ENCODE measurements at places on chromosomes 13 and 19.

- peak; percentile 44 for DNase-seq
Measured at GRCh38 chr13:24274452-24275021, 34.8 kb upstream of the C1QTNF9 start.

DNA sequence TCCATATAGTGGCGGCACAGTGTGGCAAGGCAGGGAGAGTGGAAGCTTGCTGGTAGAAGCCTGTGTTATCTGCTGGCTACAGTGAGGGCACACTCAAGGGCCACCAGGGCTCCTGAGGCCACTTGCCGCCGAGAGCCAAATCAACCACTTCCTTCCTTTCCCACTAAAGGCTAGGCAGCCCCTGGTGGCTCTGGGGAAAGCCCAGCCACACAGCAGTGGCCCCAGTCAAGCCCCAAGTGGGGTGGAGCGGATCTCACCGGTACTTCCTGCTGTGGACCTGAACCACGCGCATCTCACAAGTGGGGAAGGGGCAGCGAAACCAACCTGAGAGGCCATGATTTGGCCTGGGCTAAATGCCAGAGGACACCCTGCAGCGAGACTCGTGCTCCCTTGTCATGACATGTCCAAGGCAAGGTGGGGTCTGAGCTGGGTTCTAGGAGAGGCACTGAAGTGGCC lies 21.9 kb upstream of the SLC35E1 start:
- DNase-seq: no peak

DNA sequence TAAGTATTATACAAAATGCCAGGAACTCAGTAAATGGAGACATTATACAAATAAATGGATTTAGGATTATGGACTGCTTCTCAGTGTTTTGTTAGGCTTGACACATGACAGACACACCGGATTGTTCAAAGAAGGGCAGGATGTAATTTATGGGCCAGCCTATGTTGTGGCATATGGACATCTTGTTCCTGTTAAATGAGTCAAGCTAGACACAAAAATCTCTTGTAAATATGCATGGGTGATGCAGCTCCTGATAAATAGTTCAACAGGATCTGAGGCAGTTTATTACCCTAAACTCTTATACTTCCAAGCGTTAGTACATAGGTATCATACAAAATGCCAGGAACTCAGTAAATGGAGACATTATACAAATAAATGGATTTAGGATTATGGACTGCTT lies 502.3 kb downstream of the TBC1D4 start:
- no peak for DNase-seq

- peak; percentile 69 for DNase-seq
Measured at GRCh38 chr19:50432221-50433028, at the start of gene MYBPC2. Gene MYBPC2 (plus strand): TSS chr19:50432892. CDS start chr19:50432954, 62 bp downstream.

DNA sequence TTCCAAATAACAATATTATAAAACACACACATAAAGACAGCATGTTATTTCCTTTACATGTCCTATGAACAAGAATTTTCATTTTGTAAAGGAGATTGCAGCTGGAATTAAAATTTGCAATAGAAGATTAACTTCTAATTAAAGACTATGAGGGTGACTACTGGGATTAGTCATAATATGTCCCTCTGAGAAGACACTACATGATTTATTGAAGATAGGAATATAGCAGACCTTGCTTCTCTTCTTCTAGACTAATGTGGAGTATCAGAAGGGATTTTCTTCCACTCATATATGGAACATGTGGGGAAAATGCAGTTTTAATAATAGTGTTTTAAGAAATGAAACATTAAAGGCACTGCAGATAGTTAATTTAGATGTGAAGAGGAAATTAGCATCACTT lies 177.8 kb downstream of the NALCN start:
- no peak for DNase-seq

Data from choroid plexus epithelial cell (primary cell).